NCI-H69 (cell line): ENCODE measurements at places on chromosomes 13 and 19.
A peak's percentile ranks its signal among the peaks of the same experiment; 100 is the strongest.

GRCh38 chr13:101544979-101545378 is 92.5 kb downstream of the ITGBL1 start:
- no peak for DNase-seq

GRCh38 chr19:1811942-1812425 is at the start of gene ATP8B3:
Gene ATP8B3, minus strand, starts transcription at chr19:1812276. Its CDS starts 540 bp downstream, at chr19:1811736.
- no peak for DNase-seq

DNA sequence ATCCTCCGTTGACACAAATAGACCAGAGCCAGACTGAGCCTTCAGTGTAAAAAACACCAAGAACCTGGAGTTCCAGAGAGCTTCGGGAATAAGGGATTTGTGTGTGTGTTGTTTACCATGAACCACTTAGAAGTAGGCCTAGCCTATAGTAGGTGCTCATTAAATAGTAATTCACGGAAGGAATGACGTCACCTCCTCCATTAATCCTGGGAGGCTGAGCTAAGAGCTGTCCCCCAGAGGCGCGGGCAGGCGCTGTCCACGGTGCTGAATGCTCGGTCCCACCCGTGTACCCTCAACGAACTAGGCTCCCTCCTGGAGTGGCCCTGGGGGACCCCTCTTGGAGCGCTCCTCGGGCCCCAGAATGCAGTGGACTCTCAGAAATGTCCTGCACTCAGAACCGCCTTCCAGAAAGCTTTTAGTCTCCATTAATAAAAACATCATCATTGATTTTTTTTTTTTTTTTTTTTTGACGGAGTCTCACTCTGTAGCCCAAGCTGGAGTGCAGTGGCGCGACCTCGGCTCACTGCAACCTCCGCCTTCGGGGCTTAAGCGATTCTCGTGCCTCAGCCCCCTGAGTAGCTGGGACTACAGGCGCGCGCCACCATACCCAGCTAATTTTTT is 6.5 kb downstream of the UNC13A start:
- DNase-seq: no peak

- no peak for DNase-seq
Observed at GRCh38 chr13:59823486-59823885, 340.2 kb downstream of the DIAPH3 start.

DNA sequence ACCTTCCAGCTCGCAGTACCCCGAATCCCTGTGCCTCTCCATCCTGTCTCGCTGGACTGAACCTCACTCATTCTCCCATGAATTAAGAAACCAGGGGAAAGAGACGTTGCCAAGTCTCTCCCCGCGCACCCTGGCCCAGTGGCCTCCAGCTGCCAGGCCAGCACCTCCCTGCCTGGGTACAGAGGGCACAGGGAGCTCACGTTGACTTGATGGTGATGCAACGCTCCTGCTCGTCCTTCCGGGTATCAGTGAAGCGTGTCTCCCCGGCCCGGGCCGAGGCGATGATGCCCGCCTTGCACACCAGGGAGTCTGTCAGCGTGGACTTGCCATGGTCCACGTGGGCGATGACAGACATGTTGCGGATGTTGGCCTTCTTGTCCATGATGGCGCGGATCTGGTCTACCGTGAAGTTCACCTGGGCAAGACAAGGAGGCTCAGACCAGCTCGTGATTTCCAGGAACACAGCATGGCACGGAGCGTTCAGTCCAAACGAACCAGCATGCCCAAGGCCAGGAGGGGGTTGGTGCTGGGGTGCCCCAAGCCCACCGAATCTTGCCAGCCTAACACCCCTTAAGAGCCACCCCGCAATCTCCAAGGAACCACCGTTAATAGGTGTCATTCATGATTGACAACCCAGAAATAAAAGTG is 1.2 kb downstream of the EEF2 start:
- no peak for DNase-seq

- DNase-seq: peak; percentile 38
Observed at GRCh38 chr13:95023405-95023804, 277.8 kb downstream of the ABCC4 start.

GRCh38 chr19:46000491-46001246 is 5.4 kb downstream of the CCDC61 start:
- peak; percentile 88 for DNase-seq

GRCh38 chr13:98399756-98400155 is 177.2 kb downstream of the STK24 start:
- DNase-seq: no peak

- DNase-seq: no peak
Observed at GRCh38 chr13:93927431-93927830, 552.1 kb downstream of the DCT start.

DNA sequence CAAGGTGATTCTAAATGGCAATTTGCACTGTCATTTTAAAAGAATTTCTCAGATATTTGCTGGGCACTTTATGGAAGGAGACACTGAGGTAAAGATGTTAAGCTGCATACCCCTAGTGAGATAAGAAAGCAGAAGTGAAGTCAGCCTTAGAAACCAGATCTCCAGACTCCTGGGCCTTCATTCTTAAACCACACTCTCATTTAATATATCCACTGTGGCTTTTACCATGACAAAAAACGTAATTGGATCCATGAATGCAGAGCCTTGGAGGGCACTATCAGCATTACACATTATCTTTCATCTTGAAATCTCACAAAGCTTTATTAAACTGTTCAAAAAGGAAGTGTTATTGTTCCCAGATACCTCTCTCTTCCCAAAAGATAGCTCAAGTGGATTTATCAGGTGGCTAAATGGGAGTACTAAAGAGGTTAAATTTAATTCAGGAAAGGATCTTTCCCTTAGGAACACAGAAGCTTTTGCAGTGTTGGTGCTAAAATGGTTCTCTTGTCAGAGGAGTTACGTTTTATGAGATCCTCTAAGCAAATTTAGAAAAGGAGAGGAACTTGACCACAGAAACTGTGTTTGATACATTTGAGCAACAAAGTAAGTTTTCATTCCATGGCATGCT is 1060.4 kb downstream of the EFNB2 start:
- no peak for DNase-seq

- DNase-seq: no peak
Observed at GRCh38 chr19:28956961-28957360, 256.0 kb downstream of the UQCRFS1 start.

DNA sequence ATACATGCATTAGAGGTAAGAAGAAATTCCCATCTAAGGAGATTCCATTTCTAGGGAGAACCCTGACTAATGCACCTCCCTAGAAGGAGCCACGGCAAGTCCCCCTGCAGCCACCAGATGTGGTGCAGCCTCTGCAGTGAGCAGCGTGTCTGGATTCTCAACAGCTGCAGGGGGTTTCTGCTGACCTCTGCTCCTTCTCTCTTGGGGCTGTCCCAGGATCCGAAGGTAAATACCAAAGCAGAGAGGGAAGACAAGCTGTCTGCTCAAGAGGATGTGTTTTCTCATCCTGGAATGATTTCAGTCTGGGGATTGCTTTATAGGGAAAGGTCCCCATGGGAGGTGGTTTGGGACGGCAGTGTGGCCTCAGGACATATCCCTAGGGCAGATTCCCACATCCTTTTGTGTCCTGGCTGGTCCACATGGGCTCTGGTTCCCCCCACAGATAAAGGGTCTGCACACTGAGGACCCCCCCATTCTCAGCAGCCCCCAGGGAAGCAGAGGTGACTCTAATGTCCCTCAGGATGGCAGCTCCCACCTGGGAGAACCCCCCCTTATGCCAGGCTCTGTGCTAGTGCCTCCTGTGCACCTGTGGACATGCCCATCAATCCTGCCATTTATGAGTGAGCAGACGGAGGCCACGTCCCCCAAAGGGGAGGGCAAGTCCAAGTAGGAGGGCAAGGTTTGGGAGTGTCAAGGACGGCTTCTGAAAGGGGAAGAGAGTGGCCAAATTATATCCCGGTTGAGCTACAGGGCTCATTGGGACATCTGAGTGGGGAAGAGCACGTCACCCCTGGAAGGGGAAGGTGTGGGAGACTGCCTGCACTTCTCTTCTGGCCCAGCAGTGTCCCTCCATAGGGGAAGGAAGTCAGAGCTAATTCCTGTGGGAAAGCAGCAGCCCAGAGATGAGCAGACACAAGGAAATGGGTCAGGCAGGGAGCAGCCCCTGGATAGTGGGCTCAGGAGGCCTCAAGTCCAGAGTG is 10.2 kb upstream of the OR10H5 start:
- DNase-seq: no peak

- DNase-seq: no peak
Observed at GRCh38 chr19:34299576-34299975, 45.2 kb downstream of the GARRE1 start.

GRCh38 chr13:32804673-32805230 is 211.5 kb upstream of the KL start:
- DNase-seq: peak; percentile 91
